ENCODE measurements at places on chromosomes 1 and 21.

- DNase-seq, result no peak
These were observed 42.5 kb downstream of the GPR88 start for GRCh38 chr1:100580446-100580845.

GRCh38 chr1:3070309-3070643 is 1.3 kb downstream of the PRDM16 start:
- no peak for DNase-seq

- no peak for DNase-seq
These were observed 134.1 kb downstream of the SLC30A10 start for GRCh38 chr1:219794085-219794743.

DNA sequence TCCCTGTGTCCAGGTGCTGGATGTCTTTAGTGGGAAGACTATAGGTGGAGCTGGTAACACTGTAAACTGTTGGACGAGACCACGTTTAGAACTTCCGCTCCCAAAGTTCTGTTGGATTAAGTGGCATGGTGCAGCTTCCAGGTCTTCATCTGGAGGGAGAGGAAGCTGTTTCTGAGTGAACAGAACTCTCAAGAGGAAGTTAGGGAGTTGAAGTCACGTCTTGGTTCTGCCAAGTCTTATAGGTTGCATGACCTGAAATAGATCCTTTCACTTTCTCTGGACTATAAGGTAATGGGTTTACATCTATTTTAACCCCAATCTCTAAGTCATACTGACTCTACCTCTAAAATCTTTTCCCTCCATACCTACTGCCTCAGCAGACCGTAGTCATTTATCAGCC is 97.4 kb upstream of the TNR start:
- DNase-seq, result no peak

GRCh38 chr1:45979074-45979777 is 153.2 kb downstream of the PIK3R3 start:
- DNase-seq, result no peak

DNA sequence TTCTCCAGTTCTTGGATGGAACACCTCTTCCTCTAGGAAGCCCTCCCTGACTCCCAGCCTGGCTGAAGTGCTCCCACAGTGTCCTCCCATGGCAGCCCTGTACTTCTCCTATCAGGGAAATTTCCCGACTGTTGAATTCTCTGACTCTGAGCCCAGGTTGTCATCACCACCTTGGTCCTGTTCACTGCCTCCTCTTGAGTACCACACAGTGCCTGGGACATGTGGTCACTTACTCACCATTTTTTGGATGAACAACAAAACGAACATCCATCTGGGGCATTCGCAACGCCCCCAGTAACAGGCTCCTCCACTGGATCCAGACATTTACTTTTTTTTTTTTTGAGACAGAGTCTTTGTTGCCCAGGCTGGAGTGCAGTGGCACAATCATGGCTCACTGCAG is 37.4 kb downstream of the CHD5 start:
- no peak for DNase-seq

DNA sequence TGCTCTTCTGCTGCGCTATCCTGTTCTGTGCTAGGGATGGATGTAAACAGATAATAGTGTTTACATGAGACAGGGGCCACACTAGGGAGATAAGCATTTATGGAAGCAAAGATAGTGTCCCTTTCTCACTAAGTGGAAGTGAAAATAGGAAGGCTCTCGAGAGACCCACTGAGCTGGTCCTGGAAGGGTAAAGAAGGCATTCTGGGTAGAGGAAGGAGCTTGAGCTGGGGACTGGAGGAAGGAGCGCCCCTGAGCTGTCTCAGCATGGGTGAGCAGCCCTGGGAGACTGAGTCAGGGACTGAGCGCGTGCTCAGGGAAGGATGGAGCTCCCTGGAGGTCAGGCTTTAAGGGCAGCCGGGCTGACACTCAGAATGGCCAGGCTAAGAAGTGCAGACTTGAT is 93.3 kb downstream of the IGSF21 start:
- no peak for DNase-seq

DNA sequence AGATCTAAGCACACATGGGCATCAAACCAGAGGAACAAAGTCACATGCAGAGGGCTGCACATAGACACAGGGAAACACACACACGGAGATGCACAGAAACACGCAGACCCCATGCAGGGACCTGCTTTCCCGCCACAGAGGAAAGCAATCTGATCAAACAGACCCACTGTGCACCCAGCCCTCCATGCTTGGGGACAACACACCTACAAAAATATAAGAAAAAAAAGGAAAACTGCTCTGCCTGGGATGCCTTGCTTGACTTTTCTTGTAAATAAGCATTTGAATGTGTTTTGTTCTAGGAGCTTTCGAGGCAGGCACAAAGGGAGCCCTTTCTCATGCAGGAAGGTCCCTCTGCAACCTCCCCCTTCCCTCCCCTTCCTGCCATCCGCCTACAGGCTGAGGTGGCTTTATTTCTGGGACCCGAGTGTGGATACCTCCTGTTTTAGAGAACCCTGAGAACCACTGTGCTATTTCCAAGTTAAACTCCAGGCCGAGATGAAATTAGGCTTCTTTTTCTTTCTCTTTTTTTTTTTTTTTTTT is 3.5 kb upstream of the ICMT start:
- no peak for DNase-seq

- no peak for DNase-seq
These were observed 36.9 kb downstream of the GDAP2 start for GRCh38 chr1:117892512-117892911.

DNA sequence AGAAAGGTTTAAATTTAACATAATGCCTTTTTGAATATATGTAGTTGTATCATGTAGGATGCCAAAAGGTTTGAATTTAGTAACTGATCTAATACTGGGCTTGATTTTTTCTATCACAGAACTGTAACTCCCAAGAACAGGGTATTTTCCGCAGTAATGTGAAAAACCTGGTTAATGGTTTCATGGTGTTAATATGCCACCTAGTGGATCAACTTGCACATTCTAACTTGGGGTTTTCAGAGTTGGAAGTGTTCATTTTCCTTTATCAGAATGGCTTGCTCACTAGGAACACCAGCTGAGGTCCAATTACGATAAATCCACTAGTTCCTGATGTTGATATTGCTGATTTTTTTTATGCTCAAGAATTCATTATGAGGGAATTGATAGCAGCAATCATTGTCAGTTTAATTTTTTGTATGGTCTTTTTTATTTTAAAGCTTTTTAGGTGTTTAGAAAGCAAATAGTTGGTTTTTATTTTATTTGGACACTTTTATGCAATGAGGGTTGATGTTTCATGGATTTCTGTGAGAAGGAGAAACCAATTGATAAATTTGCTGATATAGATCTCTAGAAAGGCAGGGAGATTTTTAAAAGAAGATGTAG is 157.2 kb downstream of the PLA2G4A start:
- DNase-seq, result peak; percentile 50

- no peak for DNase-seq
These were observed 187.3 kb downstream of the ATP6V1G3 start for GRCh38 chr1:198352975-198353695.

DNA sequence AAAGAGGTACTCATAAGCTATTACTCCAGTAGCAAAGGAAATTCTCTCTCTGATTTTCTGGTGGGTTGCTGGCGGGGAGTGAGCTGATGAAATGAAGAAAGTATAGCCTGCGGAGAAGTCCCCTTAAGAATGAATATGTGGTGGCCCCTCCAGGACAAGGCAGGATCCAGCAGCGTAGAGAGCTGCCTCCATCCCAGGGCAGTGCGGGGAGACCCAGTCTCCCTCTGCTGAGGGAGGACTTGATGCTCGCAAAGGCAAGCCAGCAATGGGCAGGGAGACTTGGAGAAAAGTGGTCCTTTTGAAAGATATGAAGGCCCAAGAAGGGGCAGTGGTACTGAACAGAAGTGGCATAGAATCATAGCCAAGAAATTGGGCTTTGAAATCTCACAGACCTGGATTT is 106.0 kb upstream of the SLC44A3 start:
- DNase-seq, result no peak

- DNase-seq, result no peak
These were observed 11.5 kb upstream of the SLC9A1 start for GRCh38 chr1:27166351-27166802.

DNA sequence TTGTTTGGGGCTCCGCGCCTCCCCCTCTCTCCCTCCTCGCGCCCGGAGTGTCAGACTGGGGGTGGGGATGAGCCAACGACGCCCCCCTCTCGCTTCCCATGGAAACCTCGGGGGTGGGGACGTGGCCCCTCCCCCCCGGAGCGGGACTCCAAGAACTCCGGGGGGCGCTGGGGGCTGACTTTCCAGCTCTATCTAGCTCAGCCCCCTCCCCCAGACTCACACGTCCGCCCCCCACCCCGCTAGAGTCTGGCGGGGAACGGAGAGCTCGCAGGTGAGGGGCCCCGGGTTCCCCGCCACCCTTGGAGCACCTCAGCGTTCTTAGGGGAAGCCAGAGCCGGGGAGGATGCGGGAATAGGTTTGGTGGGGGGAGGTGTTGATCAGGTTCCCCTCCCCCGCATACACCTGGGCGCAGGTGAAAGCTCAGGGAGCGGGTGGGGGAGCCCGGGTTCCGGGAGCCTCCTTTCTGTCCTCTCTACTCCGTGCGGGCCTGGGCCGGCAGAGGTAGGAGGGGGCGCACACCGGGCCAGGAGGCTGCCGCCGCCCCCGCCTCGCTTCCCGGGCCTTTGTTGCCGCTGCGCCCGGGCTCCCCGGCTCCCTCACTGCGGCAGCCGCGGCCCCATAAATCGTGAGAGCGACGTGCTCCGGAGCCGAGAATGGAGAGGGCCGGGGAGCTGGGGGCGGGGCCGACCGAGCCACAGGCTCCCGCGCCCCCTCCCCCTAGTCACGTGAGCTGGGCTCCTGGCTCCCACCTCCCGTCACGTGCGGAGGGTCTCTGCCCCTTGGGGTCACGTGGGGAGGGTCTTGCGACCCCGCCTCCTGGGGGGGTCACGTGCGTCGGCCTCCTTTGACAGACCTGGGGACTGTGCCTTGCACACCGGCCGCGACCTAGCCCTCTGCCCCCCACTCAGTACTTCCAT is 1.9 kb downstream of the EFNA3 start:
- peak; percentile 43 for DNase-seq

GRCh38 chr1:224609333-224609732 is 6.8 kb upstream of the CNIH3 start:
- DNase-seq, result no peak

- DNase-seq, result no peak
These were observed 282.6 kb downstream of the BARHL2 start for GRCh38 chr1:90434460-90434859.

GRCh38 chr1:220878191-220879075 is 810 bp upstream of the HLX start:
- peak; percentile 4 for DNase-seq

- no peak for DNase-seq
These were observed 86.4 kb downstream of the BRINP2 start for GRCh38 chr1:177257128-177257527.

DNA sequence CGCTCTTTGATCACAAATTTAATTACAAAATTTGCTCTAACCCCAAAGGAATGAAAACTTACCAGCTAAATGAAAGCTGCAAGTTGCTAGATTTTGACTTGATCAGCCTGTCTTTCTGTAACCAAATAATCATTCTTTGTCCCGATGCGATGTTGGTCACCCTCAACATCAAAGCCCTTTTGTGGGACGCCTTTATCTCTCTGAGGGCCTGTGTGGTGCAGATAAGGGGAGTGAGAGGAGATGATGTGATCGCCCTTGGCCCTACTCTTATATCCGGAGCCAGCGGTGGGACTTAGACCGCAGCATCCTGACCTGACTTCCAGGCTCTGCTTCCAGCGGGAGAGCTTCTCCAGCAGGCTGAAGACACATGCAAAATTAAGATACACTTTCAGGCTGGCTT is 19.3 kb upstream of the UMODL1 start:
- no peak for DNase-seq

DNA sequence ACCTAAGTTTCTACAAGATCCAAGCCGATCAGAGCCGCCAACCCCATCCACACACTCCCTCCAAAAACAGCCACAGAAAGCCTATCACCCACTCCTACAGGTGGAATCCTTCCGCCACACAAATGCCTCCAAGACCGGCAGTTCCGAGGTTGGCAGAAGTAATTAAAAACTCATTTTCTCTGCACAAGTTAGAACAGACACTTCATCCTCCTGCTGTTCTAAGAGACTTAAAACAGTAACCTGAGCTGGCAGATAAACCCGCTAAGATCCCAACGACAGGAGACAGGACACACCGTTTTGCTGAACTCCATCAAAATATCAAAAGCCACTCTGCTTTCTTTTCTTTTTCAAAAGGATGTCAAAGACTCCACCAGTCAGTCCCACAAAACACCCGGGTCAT is 2.8 kb downstream of the SSBP3 start:
- DNase-seq, result no peak

GRCh38 chr1:24526940-24527542 is 24.4 kb downstream of the RCAN3 start:
- peak; percentile 70 for DNase-seq

DNA sequence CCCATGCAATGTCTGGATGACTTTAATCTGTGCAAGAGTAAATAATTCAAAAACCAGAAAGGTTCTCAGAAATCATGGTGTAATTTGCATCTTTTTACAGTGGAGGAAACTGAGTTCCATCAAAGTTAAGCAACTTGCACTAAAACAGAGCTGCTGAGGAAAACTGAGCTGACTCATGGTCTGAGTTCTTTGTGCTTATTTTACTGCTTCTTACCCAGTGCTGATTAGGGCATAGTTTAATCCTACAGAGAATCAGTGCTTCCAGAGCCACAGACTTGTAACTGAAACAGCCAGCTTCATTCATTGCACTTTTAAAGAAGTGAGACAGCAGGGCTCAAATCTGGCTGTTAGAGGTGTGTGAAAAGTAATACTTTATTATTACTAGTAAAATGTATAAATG is 10.9 kb upstream of the RWDD3 start:
- no peak for DNase-seq

DNA sequence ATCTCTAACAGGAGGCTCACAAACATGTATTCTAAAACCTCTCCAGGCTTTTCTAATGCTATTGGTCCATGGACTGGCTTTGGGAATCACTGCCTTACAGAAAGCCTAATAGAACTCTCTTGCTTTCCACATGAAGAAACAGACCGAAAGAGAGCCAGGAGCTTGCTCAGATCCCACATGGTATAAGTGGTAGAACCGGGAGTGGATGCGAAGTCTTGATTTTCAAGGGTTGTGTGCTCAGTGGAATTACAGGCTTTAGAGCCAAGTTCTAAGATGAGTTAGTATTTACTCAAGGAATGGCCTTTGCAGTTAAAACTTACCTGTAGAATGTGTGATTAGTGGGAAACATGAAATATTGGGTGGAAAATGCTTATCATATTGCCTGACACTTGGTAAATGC is 54.3 kb upstream of the HSD17B7 start:
- no peak for DNase-seq

DNA sequence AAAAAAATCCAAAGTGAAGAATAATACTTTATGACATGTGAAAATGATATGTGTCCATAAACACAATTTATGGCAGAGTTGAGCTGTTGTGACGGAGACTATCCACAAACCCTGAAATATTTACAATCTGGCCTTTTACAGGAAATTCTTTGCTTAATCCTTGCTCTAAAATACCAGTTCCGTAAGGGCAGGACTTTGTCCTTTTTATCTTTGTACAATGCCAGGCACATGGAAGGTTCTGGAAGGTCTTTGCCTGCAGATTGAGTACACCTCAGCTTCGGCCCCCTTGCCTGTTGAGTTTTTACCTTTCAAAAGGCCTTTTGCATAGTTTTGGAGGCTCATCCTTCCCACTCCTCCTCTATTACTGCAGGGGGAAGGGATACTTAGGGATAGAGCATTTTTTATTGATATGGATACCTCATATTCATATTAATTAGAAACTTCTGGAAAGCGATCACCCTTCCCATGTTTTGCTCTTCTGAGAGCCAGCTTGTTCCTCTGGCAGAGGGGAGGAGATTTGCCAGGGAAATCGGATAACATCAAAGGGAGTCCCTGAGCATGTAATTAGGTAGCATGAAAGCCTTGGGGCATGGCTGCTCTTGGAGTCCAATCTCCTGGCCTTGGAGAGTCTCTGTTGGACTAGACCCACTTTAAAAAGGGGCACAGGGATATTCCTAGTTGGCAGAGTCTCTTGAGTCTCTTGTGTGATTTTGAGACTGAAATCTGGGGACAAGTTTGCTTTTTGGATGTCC is 217.1 kb downstream of the KCNJ6 start:
- DNase-seq, result no peak
